Left cardiac atrium (tissue), 4 donors: ENCODE measurements at places on chromosomes 7 and 10. TPM values are rescaled to one million over a fixed set of nuclear protein-coding genes. Genes with fewer than 3 reads are reported as not detected.

Gene BAMBI
- total RNA-seq, result 54.8 TPM

Gene OR2A7
- total RNA-seq, result 1.0 TPM

Gene TFR2
- total RNA-seq, result 0.79 TPM

Gene NOC3L
- total RNA-seq, result 10.0 TPM

Gene PRTFDC1
- total RNA-seq, result 6.6 TPM

Gene C10orf67
- total RNA-seq, result 0.27 TPM

Gene HOXA9
- not detected for total RNA-seq

Gene HOXA11
- not detected for total RNA-seq

Gene LRRD1
- 0.10 TPM for total RNA-seq

Gene SP8
- total RNA-seq, result not detected

Gene CALCR
- total RNA-seq, result 0.09 TPM

Gene FANK1
- 0.88 TPM for total RNA-seq
